ENCODE measurements at places on chromosomes 11 and 22.

DNA sequence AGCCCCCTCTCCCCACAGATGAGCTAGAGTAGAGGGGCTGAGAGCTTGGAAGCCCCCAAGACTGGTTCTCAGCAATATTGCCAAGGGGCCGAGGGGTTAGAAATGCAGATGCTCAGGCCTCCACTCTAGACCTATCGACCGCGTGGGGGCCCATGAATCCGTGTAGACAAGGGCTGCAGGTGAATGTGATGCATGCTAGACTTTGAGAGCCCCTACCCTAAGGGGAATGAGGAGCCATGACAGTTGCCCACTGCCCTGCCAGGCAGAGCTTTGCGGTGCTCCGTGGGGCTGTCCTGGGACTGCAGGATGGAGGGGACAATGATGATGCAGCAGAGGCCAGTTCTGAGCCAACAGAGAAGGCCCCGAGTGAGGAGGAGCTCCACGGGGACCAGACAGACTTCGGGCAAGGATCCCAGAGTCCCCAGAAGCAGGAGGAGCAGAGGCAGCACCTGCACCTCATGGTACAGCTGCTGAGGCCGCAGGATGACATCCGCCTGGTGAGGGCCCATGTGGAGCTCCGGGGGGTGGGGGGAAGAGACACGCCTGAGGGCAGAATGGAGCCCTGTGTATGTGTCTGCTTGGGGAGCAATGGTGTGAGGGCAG is 1.3 kb downstream of the SSH3 start:
- no peak for DNase-seq

DNA sequence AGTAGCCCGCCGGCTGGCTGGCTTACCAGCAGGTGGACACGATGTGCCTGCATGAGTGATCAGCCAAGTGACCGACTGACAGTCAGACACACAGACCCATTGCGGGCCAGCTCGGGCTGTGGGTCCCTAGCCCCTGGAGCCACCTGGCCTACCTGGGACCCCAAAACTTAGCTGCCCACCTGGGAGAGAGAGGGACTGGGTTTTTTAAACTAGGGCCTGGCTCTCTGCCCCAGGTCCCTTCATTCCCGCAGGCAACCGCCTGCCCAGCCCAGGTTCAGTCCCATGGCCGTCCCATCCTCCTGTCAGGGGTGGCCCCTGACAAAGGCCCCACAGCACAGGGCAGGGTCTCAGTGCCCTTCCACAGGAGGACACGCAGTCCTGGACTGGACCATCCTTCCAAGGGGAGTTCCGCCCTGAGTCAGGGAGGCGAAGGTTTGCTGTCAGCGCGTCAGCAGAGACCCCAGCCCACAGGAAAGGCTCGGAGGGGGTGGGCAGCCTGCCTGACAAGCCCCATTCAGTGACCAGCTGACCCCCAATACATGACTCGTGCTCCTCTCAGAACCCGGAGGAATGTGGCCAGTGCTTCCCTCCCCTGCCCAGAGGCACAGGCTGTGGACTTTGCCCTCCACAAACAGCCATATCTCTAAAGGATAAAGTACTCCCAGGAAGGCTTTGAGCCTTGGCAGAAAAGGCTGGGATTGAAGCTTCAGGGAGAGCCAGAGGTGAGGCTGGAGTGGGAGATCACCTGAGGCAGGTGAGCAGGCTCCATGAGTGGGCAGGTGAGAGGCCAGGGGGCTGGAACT is 8.4 kb downstream of the SLCO2B1 start:
- DNase-seq = no peak

- DNase-seq = peak; percentile 39
Observed at GRCh38 chr11:68816917-68817419, 24.7 kb downstream of the CPT1A start.

DNA sequence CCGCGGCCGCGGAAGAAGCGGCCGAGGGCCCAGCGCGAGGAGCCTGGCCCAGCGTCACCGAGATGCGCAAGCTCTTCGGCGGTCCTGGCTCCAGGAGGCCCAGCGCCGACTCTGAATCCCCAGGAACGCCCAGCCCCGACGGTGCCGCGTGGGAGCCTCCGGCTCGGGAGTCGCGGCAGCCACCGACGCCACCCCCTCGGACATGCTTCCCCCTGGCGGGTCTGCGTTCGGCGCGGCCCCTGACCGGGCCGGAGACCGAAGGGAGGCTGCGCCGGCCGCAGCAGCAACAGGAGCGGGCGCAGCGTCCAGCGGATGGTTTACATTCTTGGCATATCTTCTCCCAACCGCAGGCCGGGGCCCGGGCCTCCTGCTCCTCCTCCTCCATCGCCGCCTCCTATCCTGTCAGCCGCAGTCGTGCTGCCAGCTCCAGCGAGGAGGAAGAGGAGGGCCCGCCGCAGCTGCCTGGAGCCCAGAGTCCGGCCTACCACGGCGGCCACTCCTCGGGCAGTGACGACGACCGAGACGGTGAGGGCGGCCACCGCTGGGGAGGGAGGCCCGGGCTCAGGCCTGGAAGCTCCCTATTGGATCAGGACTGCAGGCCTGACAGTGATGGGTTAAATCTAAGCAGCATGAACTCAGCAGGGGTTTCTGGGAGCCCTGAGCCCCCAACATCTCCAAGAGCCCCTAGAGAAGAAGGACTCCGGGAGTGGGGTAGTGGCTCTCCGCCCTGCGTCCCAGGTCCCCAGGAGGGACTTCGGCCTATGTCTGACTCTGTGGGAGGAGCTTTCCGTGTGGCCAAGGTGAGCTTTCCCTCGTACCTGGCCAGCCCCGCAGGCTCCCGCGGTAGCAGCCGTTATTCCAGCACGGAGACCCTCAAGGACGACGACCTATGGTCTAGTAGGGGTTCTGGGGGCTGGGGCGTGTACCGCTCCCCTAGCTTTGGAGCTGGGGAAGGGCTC is 1.2 kb downstream of the ARHGEF17 start:
- peak; percentile 98 for DNase-seq

GRCh38 chr22:25970999-25971811 is 198.1 kb upstream of the SEZ6L start:
- DNase-seq = no peak
